ENCODE measurements at places on chromosomes 6 and 20.

DNA sequence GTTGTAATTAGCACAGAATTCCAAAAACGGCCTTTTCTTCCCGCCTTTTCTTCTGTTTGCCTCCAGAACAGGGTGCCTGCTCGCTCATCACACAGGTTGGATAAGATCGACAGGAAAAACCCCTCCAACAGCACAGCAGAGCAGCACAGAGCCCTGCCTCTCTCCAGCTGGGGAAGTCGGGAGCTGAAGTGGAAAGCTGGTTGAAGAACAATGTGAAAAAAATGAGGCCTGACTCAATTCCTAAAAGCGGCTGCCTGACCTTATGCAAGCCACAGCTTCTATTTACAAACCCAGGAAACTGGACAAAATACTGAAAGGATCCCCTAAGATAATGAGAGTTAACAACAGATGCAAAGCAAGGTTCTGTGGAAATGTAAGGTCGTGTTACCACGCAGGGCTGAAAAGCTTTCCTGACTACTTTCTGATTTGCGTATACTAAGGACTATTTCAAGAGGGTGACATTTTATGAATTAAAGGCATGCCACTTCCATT is 116.9 kb downstream of the TTLL2 start:
- DNase-seq, result no peak

DNA sequence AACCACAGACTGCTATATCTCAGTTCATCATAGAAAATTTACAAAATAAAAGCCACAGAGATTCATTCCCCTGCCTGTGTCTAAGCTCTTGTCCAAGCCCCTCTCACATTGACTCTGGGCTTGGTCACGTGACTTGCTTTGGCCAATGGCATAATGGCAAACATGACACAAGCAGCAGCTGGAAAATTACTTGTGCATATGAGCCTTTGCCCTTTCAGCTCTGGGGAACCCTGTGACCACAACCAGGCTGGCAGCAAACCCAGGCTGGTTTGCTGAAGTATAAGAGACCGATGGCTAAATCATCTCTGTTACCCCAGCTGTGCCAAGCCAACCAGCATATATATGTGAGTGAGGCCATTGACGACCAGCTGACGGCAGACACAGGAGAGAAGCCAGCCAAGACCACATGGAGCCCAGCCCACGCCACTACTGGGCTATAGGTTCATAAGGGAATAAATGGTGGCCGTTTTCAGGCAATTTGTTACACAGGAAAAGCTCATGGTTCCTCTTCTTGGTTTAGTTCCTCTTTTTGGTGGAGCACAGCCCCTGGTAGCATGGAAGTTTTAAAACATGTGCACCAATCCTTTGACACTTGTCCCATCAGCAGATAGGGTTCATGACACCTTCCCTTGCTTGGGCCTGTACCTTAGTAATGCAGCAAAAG is 31.8 kb upstream of the RSPO4 start:
- peak; percentile 96 for DNase-seq

- no peak for DNase-seq
Observed at GRCh38 chr6:151087861-151088598, 151.7 kb upstream of the AKAP12 start.

- DNase-seq, result no peak
Observed at GRCh38 chr6:13289789-13290318, 38.5 kb downstream of the TBC1D7 start.

GRCh38 chr20:46928580-46929132 is 34.0 kb downstream of the EYA2 start:
- DNase-seq, result no peak

- no peak for DNase-seq
Observed at GRCh38 chr6:16967470-16967817, 134.4 kb upstream of the STMND1 start.

- no peak for DNase-seq
Observed at GRCh38 chr20:38985603-38986170, 23.5 kb downstream of the DHX35 start.

- DNase-seq, result no peak
Observed at GRCh38 chr6:20441236-20441635, 39.6 kb downstream of the E2F3 start.

- DNase-seq, result no peak
Observed at GRCh38 chr6:157741321-157741947, 81.6 kb upstream of the SNX9 start.

Data from inflammatory macrophage (primary cell).